Glutamatergic neuron (in vitro differentiated cells): ENCODE measurements at places on chromosomes 11 and 22.

GRCh38 chr22:46192210-46192993 lies 42.1 kb downstream of the PPARA start:
- no peak for DNase-seq

DNA sequence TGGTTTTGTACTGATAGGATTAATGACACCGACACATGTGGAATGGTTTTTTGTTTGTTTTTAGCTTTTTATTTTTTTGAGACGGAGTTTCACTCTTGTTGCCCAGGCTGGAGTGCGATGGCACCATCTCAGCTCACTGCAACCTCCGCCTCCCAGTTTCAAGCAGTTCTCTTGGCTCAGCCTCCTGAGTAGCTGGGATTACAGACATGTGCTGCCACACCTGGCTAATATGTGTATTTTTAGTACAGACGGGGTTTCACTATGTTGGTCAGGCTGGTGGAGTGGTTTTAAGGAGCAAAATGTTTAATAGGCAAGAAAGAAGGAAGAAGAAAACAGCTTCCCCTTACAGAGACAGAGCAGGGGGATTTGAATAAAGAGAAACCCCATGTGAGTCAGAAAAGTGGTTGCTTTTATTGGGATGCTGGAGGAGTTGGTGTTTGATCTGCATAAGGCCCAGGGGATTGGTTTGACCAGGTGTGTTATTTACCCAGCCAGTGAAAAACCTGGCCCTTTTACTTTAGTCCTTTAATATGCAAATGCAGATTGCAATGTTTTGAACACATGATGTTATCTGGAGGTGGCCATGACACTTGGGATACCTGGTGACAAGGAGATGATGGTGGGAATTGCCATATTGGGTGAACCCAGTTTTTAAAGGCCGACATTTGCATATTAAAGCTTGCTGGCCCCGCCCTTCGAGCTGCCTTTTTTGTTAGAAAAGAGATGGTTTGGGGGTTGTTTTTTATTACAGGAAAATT lies 24.3 kb downstream of the SUSD2 start:
- no peak for DNase-seq

GRCh38 chr22:27990879-27991278 lies 71.8 kb upstream of the PITPNB start:
- DNase-seq = peak; percentile 49

DNA sequence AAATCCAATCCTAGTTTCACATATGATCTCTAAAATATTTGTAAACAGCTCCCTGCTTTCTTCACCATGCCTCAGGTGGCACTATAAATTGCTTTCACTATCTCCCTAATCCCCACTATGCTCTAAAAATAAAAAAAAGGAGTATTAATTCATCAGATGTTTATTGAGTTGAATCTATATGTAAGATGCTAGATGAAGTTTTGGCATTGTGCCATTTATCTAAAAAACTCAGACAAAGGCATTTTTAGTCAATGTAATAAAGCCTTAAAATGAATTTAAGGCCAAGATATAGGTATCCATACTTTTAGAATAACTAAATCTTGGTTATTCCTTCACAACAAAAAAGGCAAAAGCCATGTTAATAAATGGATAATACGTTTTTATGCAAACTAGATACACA lies 373.9 kb downstream of the ETS1 start:
- DNase-seq = no peak

- peak; percentile 46 for DNase-seq
Observed at GRCh38 chr11:6586434-6587359, 16.7 kb downstream of the RRP8 start.

DNA sequence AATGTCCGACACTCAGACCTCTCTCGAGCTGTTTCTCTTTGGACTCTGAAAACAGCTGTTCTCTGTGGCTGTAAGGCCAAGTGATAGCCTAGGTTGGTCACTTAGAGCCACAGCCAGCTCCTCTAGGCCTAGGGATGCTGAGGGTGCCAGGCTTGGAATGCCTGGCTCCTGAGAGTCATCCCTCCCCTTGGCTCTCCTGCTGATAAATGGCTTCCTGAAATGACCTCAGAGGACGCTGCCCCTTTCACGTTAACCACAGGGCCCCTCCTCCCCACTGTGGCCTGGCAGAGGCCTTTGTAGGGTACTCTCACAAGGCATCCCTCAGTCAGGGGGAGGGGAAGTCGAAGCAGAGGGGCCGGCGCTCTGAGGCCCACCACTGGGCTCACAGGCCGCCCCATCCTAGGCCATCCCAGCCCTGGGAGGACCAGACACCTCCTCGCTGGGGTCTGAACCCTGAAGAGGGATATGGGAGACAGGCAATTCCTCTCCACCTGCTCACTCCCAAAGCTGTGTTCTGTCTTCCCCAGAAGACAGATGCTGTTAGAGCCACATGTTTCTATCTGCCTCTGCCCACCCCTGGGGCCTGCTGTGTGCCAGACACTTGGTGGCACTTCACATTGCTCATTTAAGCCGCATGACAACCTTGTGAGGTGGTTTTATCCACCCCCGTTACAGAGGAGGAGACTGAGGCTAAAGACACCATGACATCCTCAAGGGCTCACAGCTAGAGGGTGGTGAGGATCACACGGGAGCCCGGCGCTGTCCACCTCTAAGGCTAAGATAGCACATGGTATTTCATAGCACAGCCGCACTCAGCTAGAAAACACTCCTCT lies 50.9 kb downstream of the ARFGAP3 start:
- DNase-seq = no peak

DNA sequence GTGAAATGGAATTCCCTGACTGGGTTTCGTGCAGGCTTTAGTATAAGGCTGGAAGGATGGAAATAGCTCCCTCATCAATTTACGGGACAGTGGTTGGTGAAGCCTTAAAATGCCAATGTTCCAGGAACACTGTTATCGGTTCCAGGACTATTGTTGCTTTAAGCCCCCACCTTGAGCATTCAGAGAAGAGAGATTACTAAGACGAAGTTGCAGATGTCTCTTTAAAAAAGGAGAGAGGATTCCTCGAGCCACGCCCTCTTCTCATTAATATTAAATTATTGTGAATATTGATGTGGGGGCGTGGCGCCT lies 195 bp upstream of the CREB3L1 start:
- no peak for DNase-seq

GRCh38 chr22:21563912-21564311 lies 3.6 kb upstream of the UBE2L3 start:
- DNase-seq = no peak

GRCh38 chr22:35148381-35148780 lies 82.4 kb downstream of the ISX start:
- DNase-seq = no peak

DNA sequence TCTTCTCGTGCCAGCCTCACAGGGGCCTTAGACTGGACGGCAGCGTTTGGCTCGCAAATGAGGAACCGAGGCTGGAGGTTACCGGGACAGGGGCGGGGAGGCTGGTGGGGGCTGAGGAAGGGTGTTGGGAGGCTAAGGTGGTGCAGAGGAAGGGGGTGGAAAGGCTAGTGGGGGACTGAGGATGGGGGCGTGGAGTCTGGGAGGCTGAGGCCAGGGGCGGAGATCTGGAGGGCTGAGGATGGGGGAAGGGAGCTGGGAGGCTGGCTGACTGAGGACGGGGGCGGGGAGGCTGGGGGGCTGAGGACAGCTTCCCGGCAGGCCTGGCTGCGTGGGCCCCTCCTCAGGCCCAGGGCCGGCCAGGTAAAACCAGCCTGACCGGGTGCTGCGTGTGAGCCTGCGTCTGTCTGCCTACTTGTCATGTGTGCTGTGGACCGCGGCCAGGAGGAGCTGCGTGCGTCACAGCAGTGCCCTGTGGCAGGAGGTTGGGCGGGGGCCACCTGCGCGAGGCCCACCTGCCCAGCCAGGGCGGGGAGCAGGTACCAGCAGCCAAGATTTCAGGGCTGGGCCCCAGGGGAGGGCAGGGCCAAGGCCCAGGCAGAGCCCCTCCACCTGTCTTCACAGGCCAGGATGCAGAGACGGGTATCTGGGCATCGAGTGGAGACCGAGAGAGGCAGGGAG lies 9.4 kb upstream of the PIM3 start:
- DNase-seq = no peak

DNA sequence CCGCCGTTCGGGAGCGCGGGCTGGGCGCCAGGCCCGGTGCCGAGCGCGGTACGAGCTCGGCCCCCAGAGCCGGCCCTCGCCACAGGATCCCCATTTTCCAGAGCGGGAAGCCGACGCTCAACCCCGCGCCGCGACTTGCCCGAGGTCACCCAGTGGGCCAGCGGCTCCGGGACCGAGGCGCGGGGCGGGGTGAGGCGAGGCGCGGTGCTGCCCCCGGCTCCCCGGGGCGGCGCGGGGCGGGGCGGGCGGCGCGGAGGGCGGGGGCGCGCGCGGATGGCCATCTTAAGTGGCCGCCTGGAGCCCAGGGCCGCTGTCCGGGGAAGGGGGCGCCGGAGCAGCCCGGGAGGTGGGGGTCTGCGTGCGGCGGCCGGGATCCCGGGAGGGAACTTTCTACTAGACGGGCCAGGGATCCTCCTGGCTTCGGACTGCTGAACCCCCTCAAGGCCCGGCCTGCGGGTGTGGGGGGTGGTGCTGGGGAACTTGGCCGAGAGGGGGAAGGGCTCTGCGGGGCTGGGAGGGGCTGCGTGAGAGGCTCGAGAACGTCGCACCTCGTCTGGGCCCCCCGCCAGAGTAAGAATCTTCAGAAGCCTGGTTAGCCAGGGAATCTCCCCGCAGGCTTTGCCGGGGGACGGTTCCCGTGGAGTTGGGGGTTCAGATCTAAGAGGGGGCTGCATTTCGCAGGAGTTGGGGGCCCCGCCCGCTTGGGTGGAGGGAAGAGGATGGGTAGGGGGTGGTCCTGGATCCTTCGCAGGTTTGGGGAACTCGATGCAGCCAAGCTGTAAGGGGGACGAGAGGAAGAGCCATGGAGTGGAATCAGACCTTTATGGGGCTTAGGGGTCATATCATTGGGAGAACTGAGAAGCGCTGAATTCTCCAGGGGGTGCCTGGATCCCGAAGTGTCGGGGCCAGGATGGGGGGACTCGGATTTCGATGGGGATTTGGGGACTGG lies 678 bp upstream of the INPPL1 start:
- DNase-seq = peak; percentile 66

DNA sequence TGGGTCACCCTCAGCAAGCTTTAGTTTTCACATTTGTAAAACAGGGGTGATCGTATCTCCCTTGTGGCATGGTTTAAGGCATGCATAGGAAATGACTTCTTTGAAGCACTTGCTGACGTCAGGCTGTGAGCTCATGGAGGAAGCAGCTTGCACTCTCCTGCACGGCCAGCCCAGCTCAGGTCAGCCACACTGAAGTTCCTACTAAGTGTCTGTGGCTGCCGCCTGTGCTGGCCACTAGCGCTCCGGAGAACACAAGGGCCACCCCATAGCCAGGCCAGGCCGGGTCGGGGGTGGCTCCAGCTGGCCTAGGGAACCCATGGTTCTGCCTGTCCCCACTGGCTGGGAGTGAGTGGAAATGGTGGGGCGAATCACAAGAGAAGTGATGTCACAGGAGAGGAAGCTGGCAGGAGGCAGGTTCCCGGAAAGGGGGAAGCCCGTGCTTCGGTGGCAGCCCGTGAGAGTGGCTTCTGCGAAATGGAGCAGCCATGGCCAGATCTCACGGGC lies 28.2 kb downstream of the KCTD17 start:
- no peak for DNase-seq

DNA sequence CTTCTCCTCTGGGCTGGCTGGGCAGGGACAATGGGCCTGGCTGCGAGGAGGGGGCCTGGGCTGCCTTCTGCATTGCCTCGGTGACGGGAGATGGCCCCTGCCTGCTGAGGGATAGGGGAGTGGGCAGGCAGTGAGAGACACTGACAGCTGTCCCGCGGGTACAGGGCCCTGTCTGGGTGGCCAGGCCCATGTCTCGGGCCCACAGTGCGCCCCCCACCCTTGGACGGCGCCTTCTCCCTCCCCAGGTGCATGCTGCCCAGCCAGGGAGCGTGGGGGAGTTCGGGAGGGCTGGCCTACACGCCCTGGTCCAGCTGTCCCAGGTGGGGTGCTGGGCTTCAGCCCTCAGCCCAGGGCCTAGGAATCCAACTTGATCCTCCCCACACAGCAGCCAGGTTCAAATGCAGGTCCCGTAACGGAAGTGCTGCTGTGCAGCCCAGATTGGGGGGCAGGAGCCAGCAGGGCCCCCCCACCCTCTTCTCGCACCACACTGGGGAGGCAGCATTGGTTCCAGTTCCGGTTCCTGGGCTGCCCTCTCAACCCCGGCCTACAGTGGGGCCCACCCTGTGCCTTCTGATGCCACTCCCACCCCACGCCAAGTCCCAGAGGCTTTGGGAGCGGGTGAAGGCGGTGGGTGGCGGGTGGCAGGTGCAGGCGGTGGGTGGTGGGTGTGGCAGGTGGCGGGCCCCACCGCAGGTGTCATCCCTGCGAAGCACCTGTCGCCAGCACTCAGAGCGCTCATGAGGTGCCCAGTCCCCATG lies 7.3 kb upstream of the TSSC4 start:
- DNase-seq = no peak

- peak; percentile 58 for DNase-seq
Observed at GRCh38 chr11:57641011-57641807, 8.5 kb downstream of the YPEL4 start.

GRCh38 chr22:24443668-24444067 lies 16.3 kb downstream of the ADORA2A start:
- DNase-seq = no peak

- peak; percentile 51 for DNase-seq
Observed at GRCh38 chr11:35682230-35683173, 19.9 kb downstream of the TRIM44 start.

DNA sequence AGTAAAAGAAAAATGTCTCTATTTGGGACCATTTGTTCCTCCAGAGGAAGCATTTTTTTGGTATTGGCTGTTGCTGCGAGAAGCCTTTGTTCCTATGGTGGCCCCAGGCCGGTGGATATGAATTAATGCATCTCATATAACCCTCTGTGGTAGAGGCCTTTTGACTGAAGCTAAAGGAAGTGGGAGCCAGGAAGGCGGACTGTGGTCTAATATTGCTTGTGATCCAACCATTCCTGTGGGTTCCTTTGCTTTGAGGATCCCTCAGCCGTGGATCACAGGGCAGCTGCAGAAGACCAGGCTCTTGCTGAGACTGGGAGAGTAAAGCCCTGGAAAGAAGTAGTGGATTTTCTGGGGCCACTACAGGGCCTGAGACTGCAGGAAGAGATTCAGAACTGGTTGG lies 68.3 kb upstream of the NAV2 start:
- no peak for DNase-seq

GRCh38 chr22:19886605-19887255 lies 32.1 kb upstream of the GNB1L start:
- no peak for DNase-seq

DNA sequence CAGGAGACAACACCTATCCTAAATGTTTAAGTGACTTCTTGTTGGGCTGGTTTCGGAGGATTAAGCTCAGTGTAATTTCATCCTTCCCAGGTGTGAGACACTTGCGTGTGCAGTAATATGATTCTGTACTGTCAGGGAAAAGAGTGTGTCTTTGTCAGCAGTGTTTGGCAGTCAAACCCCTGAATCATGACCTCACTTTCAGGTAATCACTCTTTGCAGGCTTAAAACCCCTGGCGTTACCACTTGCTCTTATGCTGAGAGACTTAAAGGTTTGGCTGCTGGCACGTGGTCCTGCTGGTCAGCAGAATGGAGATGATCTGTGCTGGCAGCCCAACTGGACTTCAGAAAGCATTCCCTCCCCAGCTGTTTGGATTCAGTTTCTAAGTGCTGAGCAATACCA lies 56.1 kb downstream of the APIP start:
- no peak for DNase-seq
